ENCODE measurements at places on chromosomes 12 and 14. TPM values are rescaled to one million over a fixed set of nuclear protein-coding genes. Genes with fewer than 3 reads are reported as not detected.

Gene GPR65
- total RNA-seq: 8.0 TPM

Gene FAM90A1
- total RNA-seq: 0.36 TPM

Gene TSPAN19
- total RNA-seq: not detected

Gene PTHLH
- not detected for total RNA-seq

Gene KRT72
- total RNA-seq: not detected

GRCh38 chr14:93949511-93950075 is 22.4 kb downstream of the FAM181A start:
- no peak for DNase-seq
- H3K4me3 ChIP-seq: no peak overlapping the region
- H3K4me1 ChIP-seq: peaks cover 57% of the 10 kb centered on the region
- peak overlapping the region; percentile 32 for H3K27ac ChIP-seq
- H3K36me3 ChIP-seq: peaks cover 47% of the 10 kb centered on the region

GRCh38 chr12:77437206-77437605 is 371.8 kb upstream of the E2F7 start:
- no peaks in the 10 kb centered on the region for H3K36me3 ChIP-seq
- H3K4me3 ChIP-seq: no peak overlapping the region
- H3K27me3 ChIP-seq: no peaks in the 10 kb centered on the region
- no peaks in the 10 kb centered on the region for H3K4me1 ChIP-seq
- DNase-seq: no peak
- H3K27ac ChIP-seq: no peak overlapping the region

DNA sequence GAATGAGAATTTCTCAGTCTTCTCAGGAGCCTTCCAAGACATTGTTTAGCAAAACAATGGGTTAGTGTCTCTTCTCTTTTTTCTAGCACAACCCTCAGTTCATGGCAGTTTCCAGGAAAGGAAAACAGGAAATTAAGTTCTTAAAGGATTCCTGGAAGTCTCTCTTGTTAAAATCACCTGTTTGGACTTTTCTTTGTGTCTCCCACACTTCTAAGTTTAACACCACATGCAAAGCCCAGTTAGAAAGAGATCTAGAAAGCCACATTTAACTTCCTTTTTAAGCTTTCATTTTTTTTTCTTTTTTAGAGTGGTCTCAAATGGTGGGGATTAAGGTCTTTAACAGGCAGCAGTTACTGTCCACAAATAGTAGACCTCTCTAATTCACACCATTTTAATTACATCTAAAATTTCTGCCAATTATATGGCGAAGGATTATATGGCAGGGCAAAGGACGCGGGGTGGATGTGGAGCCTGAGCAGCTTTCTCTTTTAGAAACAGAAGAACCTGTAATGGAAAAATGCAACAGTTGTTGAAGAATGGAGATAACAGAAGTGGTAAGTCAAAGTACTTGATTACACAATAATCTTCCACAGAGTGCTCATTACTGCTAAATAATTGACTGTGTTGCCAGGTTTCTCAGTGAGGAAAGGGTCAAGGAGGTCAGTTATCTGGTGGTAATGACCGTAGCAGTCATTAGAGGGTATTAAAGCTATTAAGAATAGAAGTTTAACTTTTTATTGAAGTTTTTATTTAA is 298.6 kb downstream of the AKAP6 start:
- no peaks in the 10 kb centered on the region for H3K36me3 ChIP-seq
- no peak overlapping the region for H3K4me3 ChIP-seq
- no peaks in the 10 kb centered on the region for H3K4me1 ChIP-seq
- no peak overlapping the region for H3K27ac ChIP-seq

DNA sequence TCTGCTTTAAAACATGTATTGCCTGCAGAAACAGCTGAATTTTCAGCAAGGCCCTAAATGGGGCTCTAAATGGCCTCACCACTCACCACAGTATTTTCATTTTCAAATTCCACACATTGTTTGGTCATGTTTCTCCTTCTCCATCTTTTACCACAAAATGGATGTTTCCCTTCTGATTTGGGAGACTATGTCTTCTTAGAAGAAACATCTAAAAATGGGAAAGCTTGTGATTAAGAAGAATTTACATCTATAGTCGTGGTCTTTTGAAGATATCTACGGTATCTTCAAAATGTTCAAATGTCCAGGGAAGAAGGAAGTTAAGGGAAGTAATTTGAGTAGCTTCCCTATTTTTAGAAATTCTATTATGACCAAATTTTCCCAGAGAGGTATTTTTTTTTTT is 20.7 kb upstream of the TUBA1C start:
- DNase-seq: no peak
- H3K4me1 ChIP-seq: peaks cover 4% of the 10 kb centered on the region
- no peak overlapping the region for H3K4me3 ChIP-seq
- H3K36me3 ChIP-seq: no peaks in the 10 kb centered on the region
- peaks cover 2% of the 10 kb centered on the region for H3K27me3 ChIP-seq

DNA sequence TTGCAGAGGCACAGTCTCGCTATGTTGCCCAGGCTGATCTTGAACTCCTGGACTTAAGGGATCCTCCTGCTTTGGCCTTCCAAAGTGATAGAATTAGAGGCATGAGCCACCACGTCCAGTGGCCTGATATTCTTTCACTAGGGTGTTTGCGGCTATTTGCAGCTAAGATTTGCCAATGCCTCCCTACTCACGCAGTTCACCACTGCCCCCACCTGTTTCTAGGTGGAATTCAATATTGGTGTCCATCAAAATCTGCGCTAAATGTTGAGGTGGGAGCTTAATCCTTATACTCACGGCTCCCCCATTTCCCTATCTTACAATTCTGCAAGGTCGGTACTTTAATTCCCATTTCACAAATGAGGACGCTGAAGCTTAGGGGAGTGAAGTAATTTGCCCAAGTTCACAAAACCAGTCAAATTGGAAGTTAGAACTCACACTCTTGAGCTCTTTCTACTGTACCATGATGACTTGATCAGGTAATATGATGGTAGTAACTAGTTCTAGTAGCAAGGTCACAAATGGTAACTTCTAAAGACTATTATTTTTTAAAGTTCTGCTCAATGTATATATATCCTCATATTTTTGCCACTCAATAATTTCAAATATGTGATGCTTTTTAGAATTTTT is 22.1 kb upstream of the LRRC9 start:
- H3K4me1 ChIP-seq: no peaks in the 10 kb centered on the region
- H3K27me3 ChIP-seq: peaks cover 1% of the 10 kb centered on the region
- no peak overlapping the region for H3K4me3 ChIP-seq
- H3K27ac ChIP-seq: no peak overlapping the region
- no peaks in the 10 kb centered on the region for H3K36me3 ChIP-seq

GRCh38 chr12:71566655-71567054 is 97.0 kb downstream of the ZFC3H1 start:
- no peaks in the 10 kb centered on the region for H3K36me3 ChIP-seq
- H3K4me1 ChIP-seq: no peaks in the 10 kb centered on the region
- H3K27ac ChIP-seq: no peak overlapping the region
- H3K4me3 ChIP-seq: no peak overlapping the region
- no peak for DNase-seq
- peaks cover 9% of the 10 kb centered on the region for H3K27me3 ChIP-seq

- no peaks in the 10 kb centered on the region for H3K36me3 ChIP-seq
- no peak for DNase-seq
- no peaks in the 10 kb centered on the region for H3K4me1 ChIP-seq
- H3K27ac ChIP-seq: no peak overlapping the region
- H3K27me3 ChIP-seq: peaks cover 3% of the 10 kb centered on the region
Observed at GRCh38 chr12:125304029-125304428, 238.8 kb downstream of the AACS start.

GRCh38 chr12:91226951-91227350 is 44.3 kb upstream of the DCN start:
- H3K36me3 ChIP-seq: no peaks in the 10 kb centered on the region
- peaks cover 3% of the 10 kb centered on the region for H3K27me3 ChIP-seq
- H3K27ac ChIP-seq: no peak overlapping the region
- no peak overlapping the region for H3K4me3 ChIP-seq
- DNase-seq: no peak
- no peaks in the 10 kb centered on the region for H3K4me1 ChIP-seq

- H3K36me3 ChIP-seq: no peaks in the 10 kb centered on the region
- H3K27ac ChIP-seq: no peak overlapping the region
- no peak overlapping the region for H3K4me3 ChIP-seq
- DNase-seq: no peak
- peaks cover 39% of the 10 kb centered on the region for H3K4me1 ChIP-seq
Observed at GRCh38 chr12:69513297-69513696, 43.1 kb downstream of the FRS2 start.

DNA sequence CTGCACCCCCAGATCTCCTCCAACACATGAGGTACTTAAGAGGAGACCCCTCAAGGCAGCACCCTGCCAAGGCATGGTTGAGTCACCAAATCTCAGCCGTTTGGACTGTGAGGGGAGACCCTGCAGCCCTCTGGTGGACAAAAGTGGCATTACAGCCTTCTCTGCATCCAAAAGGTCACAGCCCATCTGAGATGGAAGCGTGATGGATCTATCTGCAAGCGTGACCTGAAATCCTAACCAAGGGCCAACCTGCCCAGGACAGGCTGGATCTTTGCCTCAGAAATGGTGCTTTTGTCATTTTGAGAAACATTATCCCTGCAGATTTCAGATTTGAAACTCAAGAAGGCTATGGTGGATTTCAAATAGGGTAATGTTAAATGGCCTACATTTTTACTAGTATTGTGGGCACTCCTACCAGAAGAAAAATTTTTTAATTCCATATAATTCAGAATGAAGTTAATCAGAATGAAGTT is 23.7 kb upstream of the DHRS4 start:
- H3K36me3 ChIP-seq: no peaks in the 10 kb centered on the region
- no peak overlapping the region for H3K4me3 ChIP-seq
- no peaks in the 10 kb centered on the region for H3K4me1 ChIP-seq

DNA sequence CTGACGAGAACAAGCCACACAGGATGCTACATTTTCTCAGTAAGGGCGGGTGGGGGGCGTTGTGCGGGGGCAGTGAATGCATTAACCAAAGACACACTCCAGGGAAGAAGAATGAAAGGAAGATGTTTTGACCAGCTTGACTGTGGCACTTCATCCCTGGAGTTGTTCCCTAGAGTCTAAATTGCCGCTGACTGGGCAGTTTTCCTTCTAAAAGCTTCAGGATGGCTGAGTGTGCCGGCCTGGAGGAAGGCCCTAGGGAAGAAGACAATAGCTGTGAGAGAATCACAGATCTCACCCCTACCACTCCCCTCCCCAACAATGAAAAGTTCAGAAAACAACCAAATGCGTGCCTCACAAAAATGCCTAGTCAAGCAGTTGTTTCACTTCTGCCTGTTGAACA is 67.2 kb downstream of the NKX2-1 start:
- no peak overlapping the region for H3K27ac ChIP-seq
- H3K36me3 ChIP-seq: no peaks in the 10 kb centered on the region
- no peaks in the 10 kb centered on the region for H3K4me1 ChIP-seq

GRCh38 chr12:6423267-6424007 is 21.3 kb upstream of the CD27 start:
- DNase-seq: peak; percentile 75
- H3K4me1 ChIP-seq: peaks cover 44% of the 10 kb centered on the region
- H3K36me3 ChIP-seq: no peaks in the 10 kb centered on the region
- no peak overlapping the region for H3K4me3 ChIP-seq
- H3K27ac ChIP-seq: peak overlapping the region; percentile 50

DNA sequence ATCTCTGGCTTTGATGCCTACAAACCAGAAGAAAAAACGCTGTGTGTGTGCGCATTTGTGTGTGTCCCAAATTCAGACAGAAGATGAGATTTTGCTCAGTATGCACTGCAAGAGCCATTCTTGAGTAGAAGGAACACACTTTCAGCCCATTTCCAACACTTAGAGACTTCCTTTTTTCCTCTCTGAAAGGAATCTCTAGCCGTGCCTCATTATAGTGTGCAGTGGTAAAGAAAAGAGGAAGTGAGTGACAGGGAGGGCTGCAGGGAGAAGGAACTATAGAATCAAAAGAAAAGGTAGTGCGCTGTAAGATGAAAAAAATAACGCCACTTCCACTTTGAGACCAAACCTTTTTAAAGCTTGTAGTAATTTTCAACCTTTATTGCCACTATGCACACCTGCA is 1400.9 kb upstream of the FLRT2 start:
- H3K36me3 ChIP-seq: no peaks in the 10 kb centered on the region

- H3K4me1 ChIP-seq: no peaks in the 10 kb centered on the region
- DNase-seq: no peak
- H3K27me3 ChIP-seq: no peaks in the 10 kb centered on the region
- no peaks in the 10 kb centered on the region for H3K36me3 ChIP-seq
- H3K27ac ChIP-seq: no peak overlapping the region
Observed at GRCh38 chr12:126027825-126028224, 962.6 kb downstream of the AACS start.

- H3K4me1 ChIP-seq: no peaks in the 10 kb centered on the region
- H3K27ac ChIP-seq: no peak overlapping the region
- no peak for DNase-seq
- no peaks in the 10 kb centered on the region for H3K27me3 ChIP-seq
- H3K36me3 ChIP-seq: no peaks in the 10 kb centered on the region
- H3K4me3 ChIP-seq: no peak overlapping the region
Observed at GRCh38 chr12:58629376-58629775, 290.9 kb downstream of the LRIG3 start.
